ENCODE measurements at places on chromosomes 6 and 20.
A peak's percentile ranks its signal among the peaks of the same experiment; 100 is the strongest.

DNA sequence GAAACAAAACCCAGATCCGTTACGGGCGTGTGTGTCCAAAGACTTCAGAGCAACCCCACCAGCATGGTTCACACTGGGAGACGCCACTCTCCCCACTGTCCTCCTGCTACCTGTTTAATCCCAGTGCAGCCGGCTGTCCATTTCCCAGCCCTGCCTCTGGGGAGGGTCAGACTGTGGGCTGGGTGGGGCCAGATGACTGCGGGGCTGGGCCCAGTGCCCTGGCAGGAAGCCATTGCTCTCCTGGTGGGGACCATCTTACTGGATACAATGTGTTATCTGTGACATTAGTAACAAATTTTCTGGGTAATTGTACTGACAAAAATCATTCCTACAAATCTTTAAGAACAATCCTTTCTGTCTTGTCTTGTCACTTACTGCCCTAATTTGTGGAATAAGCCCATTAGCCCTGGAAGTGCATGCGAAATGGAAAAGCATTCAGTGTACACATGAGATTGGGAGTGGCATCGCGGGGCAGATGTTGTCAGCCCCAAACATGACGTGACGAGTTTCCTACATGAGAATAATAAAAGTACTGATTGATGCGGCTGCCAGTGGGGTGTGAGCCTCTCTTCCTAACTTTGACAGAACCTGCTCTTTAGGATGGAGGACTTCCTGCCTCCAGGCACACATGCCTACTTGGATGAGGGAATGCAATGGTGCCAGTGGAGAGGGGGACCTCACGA lies 37.9 kb upstream of the PCMTD2 start:
- no peak overlapping the region for H3K4me3 ChIP-seq
- H3K4me1 ChIP-seq, result peaks cover 10% of the 10 kb centered on the region
- no peak overlapping the region for H3K27ac ChIP-seq

- no peak for DNase-seq
- peaks cover 15% of the 10 kb centered on the region for H3K27me3 ChIP-seq
- no peak overlapping the region for H3K27ac ChIP-seq
- no peaks in the 10 kb centered on the region for H3K36me3 ChIP-seq
- H3K4me3 ChIP-seq, result no peak overlapping the region
Measured at GRCh38 chr6:17962436-17963031, 24.9 kb downstream of the KIF13A start.

DNA sequence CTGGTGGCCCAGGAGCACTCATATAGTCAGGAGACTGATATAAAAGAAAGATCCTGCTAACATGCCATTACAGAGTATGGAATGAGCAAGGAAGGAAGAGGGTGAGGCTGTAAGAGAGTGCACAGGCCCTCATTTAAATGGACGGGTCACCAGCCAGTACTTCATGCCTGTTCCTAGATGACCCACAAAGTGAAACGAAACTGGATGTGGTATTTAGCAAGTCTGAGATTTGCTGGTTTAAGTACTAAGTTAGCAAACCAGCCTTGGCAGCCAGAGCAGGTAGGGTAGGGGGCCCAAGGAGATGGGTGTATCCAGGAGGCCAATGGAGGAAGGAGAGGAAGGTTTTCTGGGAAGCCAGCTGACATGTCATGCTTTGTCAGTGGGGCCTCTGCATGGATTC lies 15.9 kb downstream of the NT5E start:
- DNase-seq, result no peak
- H3K27me3 ChIP-seq, result peaks cover 2% of the 10 kb centered on the region
- H3K4me1 ChIP-seq, result peaks cover 61% of the 10 kb centered on the region

DNA sequence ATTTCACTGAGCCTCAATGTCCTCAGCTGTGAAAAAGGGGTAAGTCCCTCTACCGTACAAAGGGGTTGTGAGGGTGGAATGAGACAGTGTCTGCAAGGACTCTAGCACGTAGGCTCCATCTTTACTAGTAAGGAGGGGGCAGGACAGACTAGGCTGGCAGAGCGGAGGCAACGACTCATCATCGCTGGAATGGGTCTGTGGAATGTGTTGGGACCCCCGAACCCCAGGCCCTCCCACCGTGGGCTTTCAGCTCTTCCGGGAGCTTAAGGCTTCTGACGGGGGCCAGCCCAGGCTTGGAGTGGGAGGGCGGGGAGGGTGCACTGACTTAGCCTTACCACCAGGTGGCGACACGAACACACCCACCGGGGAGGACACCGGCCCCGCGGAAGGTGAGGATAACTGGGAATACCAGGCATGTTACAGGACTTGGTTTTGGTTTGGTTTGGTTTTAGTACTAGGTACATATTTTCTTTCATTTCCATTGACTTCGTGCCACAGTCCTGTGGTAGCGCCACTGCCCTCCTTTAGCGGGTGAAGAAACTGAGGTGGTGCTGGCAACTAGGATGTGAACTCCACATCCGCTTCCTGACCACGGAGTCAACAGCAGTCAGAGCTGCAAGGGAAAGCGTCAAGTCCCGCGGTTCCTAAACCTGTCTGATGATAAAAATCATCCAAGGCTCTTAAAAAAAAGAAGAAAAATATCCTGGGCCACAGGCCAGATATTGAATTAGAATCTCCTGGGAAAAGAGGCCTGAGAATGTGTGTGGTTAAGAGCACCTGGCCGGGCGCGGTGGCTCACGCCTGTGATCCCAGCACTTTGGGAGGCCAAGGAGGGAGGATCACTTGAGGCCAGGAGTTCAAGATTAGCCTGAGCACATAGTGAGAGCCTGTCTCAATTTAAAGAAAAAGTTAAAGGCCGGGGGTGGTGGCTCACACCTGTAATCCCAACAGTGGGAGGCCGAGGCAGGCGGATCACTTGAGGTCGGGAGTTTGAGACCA lies 10.3 kb upstream of the TULP1 start:
- DNase-seq, result peak; percentile 80
- peak overlapping the region; percentile 54 for H3K4me3 ChIP-seq
- peak overlapping the region; percentile 86 for H3K27ac ChIP-seq
- peaks cover 29% of the 10 kb centered on the region for H3K4me1 ChIP-seq
- no peaks in the 10 kb centered on the region for H3K36me3 ChIP-seq

DNA sequence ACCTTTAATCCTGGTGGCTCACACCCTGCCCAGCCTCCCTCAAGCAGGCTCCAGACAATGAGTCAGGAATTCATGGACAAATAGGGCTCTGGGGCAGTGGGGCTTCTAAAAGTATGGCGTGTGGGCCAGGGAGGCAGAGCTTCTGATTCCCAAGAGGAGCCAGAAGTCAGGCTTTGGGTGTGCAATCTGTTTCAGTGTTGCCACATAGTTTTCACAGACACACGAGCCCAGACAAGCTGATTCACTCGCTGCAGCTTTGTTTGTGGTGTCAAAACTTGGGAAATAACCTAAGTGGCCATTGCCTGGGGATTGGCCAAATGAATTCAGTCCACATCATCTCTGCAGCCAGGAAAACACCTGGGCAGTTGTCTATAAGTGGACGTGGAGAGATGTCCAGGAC lies 9.2 kb downstream of the PEDS1 start:
- no peak overlapping the region for H3K27ac ChIP-seq
- no peak for DNase-seq
- H3K27me3 ChIP-seq, result no peaks in the 10 kb centered on the region
- H3K4me1 ChIP-seq, result peaks cover 53% of the 10 kb centered on the region
